Hematopoietic multipotent progenitor cell treated with erythropoietin and hydrocortisone succinate and interleukin-3 and kit ligand, for 6 days (in vitro differentiated cells): ENCODE measurements at places on chromosomes 16 and 17.

DNA sequence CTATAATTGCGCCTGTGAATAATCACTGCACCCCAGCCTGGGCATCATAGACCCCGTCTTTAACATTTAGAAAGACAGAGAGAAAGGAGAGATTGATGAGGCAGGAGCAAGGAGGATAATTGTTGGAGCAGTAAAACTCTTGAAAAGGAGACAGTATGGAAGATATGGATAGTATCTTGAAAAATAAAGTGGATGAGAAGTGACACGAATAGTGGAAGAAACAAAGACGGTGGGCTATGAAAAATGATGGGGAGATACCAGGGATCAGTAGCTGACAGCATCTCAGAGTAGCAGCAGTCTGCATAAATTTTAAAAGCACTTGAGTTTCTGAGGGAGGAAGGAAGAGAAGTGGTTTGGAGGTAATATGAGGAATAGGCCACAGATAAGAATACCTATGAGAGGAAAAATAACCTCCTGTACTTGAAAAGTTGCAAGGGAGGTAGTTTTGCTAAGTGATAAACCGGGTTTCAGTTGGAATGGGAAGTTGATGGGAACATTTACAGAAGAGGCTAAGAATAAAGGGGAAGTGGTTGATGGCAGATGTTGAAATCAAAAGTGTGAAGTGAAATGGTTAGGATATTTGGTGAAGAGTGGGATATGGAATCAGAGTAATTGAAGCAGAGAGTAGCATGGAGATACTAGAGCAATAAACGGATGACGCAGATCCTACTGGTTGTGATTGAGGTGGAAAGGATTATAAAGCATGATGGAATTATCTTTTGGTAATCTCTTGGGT is 1.8 kb upstream of the PPM1D start:
- peak; percentile 28 for DNase-seq

GRCh38 chr16:11329071-11329491 is 16.2 kb upstream of the RMI2 start:
- DNase-seq: no peak

GRCh38 chr16:53503991-53504663 is 1.1 kb upstream of the AKTIP start:
- peak; percentile 13 for DNase-seq

DNA sequence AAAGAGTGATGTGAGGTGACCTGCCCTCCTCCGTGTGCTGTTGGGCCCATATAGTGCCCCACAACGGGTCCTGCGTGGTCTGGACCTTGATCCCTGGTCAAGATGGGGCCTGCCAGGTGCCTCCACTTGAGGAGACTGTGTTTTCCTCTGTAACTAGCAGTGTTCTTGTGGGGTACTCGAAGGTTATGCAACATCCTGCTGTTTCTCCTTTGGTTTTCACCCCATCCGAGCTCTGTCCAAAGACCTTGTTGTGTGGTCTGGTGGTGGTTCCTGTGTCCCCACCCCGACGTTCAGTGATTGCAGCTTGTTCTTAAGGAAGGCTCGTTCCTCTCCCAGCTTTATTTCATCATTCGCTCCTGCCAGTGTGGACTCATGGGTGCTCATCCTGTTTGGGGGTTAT is 38.7 kb upstream of the ZNF750 start:
- DNase-seq: peak; percentile 47

DNA sequence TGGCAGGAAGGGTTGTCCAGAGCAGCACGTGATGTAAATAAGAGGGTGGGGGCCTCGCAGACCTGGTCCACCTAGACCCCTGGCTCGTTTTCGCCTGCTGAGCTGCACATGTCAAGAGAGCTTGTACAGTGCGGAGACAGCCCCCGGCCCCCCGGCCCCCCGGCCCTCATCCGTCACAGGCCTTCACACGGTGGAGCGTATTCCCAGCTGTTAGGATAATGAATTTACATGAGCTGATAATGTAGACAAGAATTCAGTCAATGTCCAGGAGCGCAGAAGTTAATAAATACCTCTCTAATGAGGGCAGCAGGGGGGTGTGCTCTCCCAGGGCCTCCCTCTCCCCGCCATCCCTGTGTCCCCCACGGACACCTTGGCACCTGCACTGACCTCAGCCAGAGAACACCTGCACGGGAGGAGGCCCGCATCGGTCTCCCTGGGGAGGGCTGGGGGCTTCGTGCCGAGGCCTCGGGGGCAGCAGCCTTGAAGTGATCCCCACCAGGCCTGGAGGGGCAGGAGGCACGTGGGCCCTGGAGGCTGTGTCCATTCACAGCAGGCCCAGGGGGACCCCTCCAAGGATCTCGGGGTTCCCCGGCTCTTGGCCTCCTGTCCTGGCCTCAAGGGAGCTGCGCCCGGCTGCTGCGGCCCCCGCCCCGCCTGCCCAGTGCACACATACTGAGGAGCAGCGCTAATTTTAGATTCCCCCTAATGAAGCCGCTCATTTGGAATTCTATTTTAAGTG is 14.6 kb downstream of the GSE1 start:
- no peak for DNase-seq

DNA sequence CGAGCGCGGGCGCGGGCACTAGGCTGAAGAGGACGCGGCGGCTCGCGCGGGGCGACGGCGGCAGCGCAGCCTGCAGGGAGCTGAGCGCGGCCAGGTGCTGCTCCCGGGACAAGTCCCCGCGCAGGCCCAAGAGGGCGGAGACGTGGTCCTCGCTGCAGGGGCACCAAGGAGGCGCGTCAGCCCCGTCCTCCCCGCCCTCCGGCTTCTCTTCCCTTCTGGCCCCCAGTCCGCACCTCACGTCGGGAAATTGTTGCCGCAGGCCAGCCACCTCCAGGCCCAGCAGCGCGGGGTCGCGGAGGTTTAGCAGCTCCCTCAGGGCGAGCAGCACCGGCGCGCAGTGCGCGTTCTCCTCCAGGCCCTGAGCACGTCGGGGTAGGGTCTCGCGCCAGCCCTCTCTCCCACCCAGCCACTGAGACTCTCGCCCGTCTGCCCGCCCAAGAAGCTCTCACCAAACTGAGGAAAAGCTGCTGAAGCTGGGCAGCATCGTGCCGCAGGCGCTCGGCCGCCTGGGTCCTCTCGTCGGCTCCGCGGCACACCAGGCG is 761 bp upstream of the MATCAP1 start:
- no peak for DNase-seq

GRCh38 chr16:82899006-82899405 is 272.2 kb downstream of the CDH13 start:
- DNase-seq: no peak

DNA sequence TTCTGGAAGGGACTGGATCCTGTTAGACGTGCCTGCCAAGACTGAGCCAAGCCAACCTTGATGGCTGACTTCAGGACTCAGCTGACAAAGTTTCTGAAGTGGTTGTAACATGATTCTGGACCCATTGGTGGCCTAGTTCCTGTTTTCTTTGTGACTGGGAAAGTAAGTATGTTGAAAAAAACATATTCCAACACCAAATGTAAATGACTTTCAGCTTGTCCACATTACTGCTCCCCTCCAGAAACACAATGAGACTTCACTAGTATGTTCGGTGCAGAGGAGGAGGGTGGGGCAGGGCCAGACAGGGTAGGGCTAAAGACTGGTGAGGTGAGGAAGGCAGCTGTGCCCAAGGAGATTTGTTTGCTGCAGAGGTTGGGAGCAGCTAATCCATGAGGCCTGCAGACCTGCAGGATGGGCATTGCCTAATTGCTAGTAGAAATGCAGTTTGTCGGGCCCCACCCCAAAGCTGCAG is 26.4 kb downstream of the NMT1 start:
- no peak for DNase-seq

DNA sequence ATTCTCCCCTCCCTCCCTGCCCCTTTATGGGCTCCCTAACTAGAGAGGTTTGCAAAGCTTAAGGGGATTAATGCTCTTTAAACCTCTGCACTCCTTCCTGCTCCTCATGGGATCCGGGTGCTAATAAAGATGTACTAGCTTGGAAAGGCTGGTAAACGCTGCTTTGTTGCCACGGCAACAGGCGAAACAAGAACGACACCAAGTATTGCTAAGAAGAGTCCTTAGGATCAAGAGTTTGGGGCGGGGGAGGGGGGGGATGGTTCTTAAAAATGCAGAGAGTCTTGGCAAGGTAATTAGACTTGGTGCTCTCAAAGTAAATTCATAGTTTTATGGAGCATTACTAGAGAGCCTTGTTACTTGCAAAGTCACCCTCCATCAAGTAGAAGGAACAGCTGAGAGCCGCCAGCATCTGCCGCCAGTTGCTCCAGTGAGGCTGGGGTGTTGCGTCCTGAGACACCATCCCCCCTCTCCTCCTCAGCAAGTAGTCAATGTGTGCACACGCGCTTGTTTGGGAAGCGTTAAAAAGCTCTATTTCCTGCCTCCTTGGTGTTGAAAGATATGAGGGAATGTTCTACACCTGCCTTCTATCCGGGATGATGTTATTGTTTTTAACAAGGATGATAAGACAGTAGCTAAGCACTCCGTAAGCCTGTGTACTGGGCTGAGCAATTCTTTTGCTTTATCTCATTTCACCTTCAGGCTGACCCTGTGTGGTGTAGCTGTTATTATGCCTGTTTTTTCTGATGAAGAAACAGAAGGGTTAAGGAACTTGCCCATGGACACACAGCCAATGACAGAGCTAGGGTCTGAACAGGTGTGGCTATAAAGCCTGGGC is 190.9 kb downstream of the CCDC182 start:
- DNase-seq: peak; percentile 69

GRCh38 chr16:84209989-84210388 is 19.0 kb downstream of the ADAD2 start:
- DNase-seq: peak; percentile 33

DNA sequence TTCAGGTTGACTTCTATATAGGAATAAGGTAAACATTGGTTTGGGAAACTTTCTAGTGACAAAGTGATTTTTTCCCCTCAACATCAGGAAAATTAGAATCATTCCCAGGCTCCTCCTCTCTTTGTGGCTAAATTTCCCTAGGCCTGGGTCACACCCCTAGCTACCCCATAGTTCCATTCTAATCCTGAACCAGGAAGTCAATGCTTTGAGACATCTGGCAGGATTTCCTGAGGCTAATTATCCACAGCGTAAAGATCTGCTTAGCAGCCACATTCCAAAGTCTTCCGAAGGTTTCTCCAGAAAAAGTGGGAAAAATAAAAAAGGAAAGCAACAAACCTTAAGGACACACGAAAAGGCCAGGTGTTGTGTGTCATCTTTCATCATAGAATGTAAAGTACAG is 60.3 kb upstream of the CORO6 start:
- no peak for DNase-seq

GRCh38 chr16:70772493-70772892 is 28.5 kb downstream of the VAC14 start:
- no peak for DNase-seq

GRCh38 chr17:38874505-38875400 is 4.9 kb downstream of the LASP1 start:
- peak; percentile 55 for DNase-seq

- peak; percentile 81 for DNase-seq
These were observed 27.8 kb downstream of the GNPTG start for GRCh38 chr16:1379304-1380076.

GRCh38 chr17:67617304-67617899 is 100.3 kb upstream of the NOL11 start:
- DNase-seq: no peak

- DNase-seq: no peak
These were observed 17.3 kb upstream of the WSCD1 start for GRCh38 chr17:6052926-6053325.

GRCh38 chr16:66382171-66382965 is 15.9 kb downstream of the CDH5 start:
- DNase-seq: no peak

DNA sequence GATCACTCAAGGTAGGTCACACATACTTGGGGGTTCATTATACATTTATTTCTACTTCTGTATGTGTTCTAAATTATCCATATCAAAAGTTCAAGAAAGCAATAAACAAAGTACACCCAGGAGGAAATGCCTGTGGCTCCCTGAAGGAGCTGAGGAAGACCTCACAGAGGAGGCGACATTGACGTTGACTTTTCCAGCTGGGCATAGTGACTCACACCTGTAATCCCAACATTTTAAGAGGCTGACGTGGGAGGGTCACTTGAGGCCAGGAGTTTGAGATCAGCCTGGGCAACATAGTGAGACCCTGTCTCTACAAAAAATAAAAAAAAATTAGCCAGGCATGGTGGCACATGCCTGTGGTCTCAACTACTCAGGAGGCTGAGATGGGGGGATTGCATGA is 16.3 kb downstream of the ITGAD start:
- DNase-seq: no peak

DNA sequence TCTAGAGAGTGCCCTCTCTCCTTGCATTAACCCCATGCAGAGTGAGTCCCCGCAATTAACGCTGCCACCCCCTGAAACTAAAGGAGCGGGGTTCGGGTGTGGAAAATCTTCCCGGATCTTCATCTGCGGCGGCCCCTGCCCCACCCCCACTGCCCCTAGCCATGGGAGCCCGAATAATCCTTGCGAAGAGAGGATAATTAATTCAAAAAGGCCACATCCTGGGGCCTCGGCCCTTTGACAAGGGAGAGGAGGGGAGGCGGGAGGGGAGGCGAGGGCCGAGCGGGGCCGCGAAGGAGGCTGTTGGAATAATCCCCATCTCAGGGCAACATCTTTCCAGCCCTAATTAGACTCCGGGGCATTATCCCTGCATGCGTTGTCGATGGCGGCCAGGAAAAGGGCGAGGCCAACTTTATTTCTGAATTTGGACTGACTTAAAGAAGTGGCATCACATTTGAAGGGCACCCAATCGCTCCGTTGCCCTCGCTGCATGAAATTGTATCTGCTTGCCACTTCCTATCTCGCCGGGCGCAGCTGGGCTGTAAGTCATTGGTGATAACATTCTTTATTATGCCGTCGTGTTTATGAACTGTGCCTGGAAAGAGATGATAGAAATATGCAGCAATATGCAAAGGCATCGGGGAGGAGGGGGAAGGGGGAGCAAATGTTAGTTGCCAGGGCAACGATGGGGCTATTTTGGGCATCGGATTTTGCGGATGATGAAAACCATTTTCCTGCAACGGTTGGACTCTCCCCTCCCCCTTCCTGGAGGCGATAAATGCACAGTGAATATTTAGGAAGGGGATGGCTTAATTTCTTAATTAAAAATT is 387.1 kb upstream of the TNRC6C start:
- DNase-seq: peak; percentile 98

GRCh38 chr16:24352746-24353145 is 96.6 kb downstream of the CACNG3 start:
- DNase-seq: no peak

DNA sequence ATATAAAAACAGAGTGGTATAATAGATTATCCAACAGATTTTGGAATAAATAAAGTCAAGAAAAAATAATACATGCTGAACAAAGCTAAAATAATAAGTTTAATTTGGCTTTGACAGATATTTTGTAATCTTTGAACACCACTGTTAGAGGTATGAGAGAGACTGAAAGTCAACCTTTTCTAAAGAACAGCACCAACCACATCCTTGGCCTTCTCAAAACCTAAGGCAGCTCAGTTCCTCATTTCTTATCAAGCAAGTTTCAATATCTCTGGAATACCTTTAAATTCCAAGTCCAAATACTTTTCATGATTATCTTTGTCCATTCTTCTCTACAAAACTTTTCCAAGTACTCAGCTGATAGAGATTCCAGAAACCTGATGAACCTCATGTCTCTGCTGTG is 1603.8 kb downstream of the CDH8 start:
- DNase-seq: no peak

DNA sequence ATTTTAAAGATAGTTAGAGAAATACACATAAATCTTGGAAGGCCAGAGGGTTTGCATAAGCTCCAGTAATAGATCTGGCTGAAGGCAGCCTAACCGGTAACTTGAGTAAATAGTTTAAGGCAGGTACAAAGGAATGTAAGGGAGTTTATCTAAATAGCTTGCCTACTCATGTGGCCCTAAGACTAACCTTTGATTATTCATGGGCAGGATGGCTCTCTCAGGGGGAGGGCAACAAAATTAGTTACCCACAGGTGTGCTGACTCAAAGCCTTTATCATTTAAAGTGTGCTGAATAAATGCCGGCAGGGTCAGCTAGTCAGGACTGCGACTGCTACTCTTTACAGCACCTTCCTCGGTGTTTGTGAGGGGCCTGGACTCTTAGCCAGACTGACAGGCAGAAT is 761.3 kb upstream of the KIF2B start:
- DNase-seq: no peak
